ENCODE measurements at places on chromosomes 16 and 17. TPM values are rescaled to one million over a fixed set of nuclear protein-coding genes. Genes with fewer than 3 reads are reported as not detected.

The MSLN gene
- total RNA-seq: 15.0 TPM

The TSNAXIP1 gene
- total RNA-seq: 0.81 TPM

The HS3ST3A1 gene
- 91.1 TPM for total RNA-seq

The EVPL gene
- 11.7 TPM for total RNA-seq

The DRC3 gene
- total RNA-seq: 0.33 TPM

The C16orf96 gene
- under 0.01 TPM for total RNA-seq

The ESRP2 gene
- total RNA-seq: 6.2 TPM

The LAT gene
- total RNA-seq: 3.7 TPM

The CSH2 gene
- total RNA-seq: not detected

The NMRAL1 gene
- total RNA-seq: 55.3 TPM

The STX8 gene
- 43.2 TPM for total RNA-seq

The MMP15 gene
- 51.8 TPM for total RNA-seq

The SOX8 gene
- total RNA-seq: not detected

The TBX4 gene
- total RNA-seq: not detected

The KLHL10 gene
- not detected for total RNA-seq

The TMEM238L gene
- not detected for total RNA-seq

The CETP gene
- total RNA-seq: not detected

The WNK4 gene
- total RNA-seq: 6.7 TPM

The OMG gene
- not detected for total RNA-seq

The CHRNE gene
- total RNA-seq: 0.16 TPM

The GJD3 gene
- 5.2 TPM for total RNA-seq

The RDM1 gene
- total RNA-seq: 0.25 TPM

The PTX4 gene
- not detected for total RNA-seq

The KCNJ18 gene
- total RNA-seq: not detected

The PABPN1L gene
- not detected for total RNA-seq

The CA5A gene
- total RNA-seq: not detected

The CYB561 gene
- total RNA-seq: 12.7 TPM

The ITGAL gene
- not detected for total RNA-seq

The CDH13 gene
- 98.6 TPM for total RNA-seq

The SULT1A2 gene
- 0.25 TPM for total RNA-seq

The STAC2 gene
- not detected for total RNA-seq

The CXCL16 gene
- total RNA-seq: 2.1 TPM

The BIRC5 gene
- total RNA-seq: 122 TPM

The NOTUM gene
- 0.38 TPM for total RNA-seq

The ATP2C2 gene
- total RNA-seq: not detected

All from mesangial cell (primary cell).